Temporal lobe (tissue), 4 donors: ENCODE measurements at places on chromosomes 16 and 17. TPM values are rescaled to one million over a fixed set of nuclear protein-coding genes. Genes with fewer than 3 reads are reported as not detected.

The RHBDL1 gene
- total RNA-seq: 1.7 TPM

The BAIAP3 gene
- total RNA-seq: 10.3 TPM

The KRT40 gene
- not detected for total RNA-seq

The CRHR1 gene
- 37.6 TPM for total RNA-seq
